8988T (cell line): ENCODE measurements at places on chromosomes 3 and 15.
A peak's percentile ranks its signal among the peaks of the same experiment; 100 is the strongest.

DNA sequence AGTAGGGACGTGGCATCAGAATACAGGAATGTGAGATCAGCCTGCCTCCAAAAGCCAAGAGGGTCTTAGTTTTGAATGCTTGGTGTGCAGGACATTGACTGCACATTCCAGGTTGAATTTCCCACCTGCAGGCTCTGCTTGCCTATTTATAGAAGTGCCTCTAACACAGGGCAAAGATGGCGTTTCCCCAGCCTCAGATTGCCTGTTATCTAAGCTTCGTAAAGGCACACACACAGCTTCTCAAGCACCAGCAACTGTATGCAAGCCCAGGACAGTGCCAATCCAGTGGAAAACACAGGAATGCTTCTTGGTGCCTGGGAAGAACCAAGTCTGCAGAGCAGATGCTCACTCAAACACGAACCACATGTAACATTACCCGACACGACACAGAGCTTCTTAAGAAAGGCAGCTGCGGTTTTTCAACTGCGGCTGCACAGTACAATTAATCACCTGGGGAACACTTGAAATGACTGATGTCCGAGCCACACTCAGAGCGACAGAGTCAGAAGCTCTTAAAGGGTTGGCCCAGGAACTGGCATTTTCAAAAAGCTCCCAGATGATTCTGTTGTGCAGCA, 90.0 kb upstream of the ANKRD34C start:
- no peak for DNase-seq

DNA sequence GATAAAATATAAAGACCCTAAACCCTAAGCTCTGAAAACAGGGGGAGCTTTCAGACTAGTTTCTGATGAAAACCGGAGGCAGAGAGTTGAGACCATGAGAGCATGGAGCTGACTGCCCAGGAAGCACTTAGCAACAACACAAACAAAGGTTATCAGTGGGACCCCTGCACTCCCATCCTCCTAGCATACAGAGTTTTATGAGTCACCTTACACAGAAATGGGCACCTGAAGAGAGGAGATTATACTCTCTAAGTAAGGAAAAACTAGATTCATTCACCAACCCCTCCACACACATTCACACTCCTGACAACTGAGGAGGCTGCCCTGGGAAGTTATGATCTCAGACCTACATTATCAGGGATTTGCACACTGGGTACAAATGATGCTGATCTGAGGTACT, 261.7 kb downstream of the ULK4 start:
- no peak for DNase-seq

DNA sequence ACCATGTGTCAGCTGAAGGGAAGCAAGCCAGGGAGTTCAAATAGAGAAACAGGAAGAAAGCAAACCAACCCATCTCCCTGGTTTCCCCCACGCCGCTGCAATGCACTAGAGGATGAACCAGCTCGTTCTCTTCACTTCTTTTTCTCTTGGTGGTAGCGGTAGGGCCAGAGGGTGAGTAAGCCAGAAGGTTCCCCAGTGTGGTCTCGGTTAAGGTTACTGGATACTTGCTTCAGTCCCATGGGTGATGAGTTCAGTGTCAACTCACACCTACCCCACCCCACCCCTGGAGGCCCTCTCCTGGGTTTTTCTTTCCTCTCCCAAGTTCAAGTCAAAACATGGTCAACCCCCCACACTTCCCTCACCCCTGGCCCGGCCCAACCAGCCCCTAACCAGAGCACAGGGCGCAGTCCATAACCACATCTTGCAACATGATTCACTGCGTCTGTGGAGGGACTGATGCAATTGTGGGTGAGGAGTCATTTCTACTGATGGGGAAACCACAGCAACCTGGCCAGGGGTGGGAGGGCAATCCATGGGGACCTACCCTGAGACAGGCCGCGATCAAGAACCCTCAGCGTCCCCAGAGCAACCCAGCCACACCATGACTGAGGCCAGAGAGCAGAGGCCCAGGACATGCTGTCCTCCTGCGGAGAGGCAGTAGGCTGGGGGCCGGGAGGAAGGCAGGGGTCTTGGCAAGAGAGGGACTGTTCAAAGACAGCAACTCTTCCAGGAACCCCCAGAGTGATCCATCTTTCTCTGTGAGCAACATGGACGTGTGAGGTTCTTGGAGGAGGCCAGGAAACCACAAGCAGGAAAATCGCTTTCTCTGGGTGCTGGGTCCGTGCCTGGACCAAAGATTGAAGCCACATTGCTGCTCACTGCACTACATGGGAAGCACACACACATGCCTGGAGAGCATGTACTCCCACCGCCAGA, 276.6 kb downstream of the UACA start:
- DNase-seq: no peak

DNA sequence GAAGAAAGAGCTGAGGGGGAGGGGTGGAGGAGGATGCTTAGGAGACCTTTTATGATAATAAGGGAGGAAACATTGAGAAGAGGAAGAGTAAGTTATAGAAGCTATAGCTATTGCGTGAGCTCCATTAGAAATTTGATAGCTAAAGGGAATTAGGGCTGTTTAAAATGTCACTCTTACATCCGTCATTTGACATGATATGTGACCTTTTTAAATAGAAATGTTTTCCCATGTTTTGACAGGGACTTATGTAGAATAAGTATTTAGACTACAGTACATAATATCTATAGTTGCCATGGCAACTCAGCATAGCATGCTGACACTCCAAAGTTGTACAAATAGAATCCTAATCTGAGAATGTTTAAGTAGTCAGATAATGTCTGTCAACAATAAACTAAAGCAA, 19.2 kb downstream of the RAD51 start:
- DNase-seq: no peak

DNA sequence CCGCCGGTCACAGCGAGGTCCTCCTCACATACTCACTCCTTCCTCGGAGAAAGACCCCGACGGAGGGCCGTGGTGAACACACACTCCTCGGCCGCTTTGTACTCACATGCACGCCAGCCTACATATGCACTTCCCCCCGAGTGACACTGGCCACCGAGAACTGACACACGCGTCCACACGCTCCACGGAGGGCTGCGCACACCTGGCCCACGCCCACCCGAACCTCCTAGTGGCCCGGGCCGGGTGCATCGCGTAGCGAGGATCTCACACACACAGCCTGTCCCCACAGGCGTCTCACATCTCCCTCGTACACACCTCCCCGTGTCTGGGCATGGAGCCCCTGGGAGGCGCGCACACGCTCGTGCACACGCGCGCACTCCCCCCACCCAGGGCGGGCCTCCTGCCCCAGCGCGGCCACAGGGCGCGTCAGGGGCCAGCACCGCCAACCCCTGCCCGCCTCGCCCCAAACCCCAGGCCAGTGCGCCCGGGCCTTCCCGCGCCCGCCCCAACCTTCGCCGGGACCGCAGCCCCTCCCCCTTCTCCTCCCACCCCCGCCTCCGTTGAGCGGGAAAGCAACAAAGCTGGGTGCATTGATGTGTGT, 411 bp upstream of the C3orf70 start:
- peak; percentile 72 for DNase-seq

DNA sequence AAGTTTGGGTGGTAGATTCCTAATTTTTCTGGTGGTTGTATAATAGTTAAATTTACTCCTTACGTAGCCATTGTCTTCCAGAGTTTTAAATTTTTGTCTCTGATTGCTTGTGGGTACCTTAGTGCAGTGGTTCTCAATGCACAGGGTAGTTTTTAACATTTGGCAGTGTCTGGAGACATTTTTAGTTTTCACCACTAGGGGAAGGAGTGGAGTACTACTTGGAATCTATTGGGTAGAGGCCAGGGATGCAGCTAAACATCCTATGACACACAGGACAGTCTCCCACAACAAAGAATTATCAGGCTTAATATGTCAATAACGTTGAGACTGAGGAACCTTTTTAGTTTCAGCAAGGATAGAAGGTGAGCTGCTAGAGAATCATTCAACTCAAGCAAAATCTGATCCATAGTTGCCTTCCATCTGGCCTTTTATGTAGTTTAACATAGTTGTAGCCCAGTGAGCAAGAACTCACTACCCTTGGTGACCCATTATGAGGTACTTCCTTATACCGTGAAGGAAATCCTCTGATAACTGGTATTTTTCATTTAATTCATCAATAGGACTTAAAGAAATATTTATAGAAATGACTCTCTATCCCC, 8.6 kb upstream of the STX19 start:
- peak; percentile 17 for DNase-seq

DNA sequence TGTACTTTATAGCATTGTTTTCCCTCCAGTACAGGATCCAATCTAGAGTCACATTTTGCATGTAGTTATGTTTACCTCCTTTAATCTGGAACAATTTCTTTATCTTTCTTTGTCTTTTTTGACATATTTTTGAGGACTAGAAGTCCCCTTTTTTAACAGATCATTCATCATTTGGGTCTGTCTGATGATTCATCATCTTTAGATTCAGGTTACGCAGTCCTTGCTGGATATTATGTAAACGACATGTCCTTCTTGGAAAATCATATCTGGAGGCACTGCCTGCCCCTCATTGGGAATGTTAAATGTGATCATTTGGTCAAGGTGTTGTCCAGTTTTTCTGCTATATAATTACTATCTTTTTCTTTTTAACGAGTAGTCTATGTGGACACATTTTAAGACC, 18.3 kb downstream of the TGM4 start:
- no peak for DNase-seq

GRCh38 chr3:12706504-12707253, 42.8 kb upstream of the RAF1 start:
- DNase-seq: peak; percentile 49

GRCh38 chr3:30604093-30604492, 2.3 kb upstream of the TGFBR2 start:
- DNase-seq: no peak

DNA sequence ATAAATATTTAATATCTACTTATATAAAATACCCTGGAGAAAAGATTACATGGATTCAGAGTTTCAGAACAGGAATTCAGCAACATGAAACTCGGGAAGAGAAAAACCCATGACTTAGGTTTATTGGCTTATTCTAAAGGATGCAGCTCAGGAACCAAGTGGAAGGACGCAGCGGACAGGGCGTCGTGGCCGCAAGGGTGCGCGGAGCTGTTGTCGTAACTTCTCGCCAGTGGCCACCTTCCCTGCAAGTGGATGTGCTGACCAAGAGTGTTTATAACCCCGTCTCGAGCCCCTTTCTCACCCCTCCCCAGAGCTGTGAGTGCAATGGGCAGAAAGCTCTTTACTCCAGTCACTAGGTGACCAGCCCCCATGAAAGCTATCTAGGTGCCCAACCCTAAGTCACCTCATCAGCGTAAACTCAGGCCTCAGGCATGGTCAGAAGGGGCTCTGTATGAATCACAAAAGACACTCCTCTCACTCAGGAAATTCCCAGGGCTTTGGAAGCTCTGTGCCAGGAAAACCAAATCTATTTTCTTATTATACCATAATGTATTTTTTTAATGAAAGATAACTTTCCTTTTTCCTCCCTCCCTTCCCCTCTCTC, 77.3 kb downstream of the CHRNA7 start:
- DNase-seq: no peak

- DNase-seq: no peak
Measured at GRCh38 chr3:45677033-45677446, 12.2 kb upstream of the SACM1L start.

- no peak for DNase-seq
Measured at GRCh38 chr3:60839246-60839645, 412.0 kb downstream of the FHIT start.
